ENCODE measurements at places on chromosomes 4 and X.

GRCh38 chr4:32462944-32463343 is 1742.8 kb downstream of the PCDH7 start:
- DNase-seq, result no peak

GRCh38 chr4:3868211-3869173 is 102.3 kb downstream of the ADRA2C start:
- no peak for DNase-seq

GRCh38 chr4:98081936-98082335 is 61.3 kb downstream of the STPG2 start:
- no peak for DNase-seq

GRCh38 chrX:115413246-115413878 is 123.8 kb downstream of the LUZP4 start:
- DNase-seq, result no peak

DNA sequence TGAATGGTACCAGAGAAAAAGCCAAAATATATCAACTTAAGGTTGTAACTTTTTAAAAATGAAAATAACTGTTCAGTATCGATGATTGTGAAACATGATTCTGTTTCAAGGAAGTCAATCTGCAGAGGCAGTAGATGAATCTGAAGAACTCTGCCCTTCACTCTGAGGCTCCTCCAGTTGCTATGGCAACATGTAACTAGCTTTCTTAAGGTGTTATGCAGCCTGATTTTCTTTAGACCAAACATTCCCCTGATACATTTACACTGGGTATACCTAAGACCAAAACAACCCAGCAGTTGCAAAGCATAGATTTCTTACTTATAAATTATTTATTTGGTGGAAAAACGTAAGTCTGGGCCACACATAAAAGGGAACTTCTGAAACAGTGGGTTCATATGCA is 133.6 kb upstream of the RASGEF1B start:
- no peak for DNase-seq

- DNase-seq, result no peak
Measured at GRCh38 chr4:158428242-158428641, 93.4 kb upstream of the RXFP1 start.

DNA sequence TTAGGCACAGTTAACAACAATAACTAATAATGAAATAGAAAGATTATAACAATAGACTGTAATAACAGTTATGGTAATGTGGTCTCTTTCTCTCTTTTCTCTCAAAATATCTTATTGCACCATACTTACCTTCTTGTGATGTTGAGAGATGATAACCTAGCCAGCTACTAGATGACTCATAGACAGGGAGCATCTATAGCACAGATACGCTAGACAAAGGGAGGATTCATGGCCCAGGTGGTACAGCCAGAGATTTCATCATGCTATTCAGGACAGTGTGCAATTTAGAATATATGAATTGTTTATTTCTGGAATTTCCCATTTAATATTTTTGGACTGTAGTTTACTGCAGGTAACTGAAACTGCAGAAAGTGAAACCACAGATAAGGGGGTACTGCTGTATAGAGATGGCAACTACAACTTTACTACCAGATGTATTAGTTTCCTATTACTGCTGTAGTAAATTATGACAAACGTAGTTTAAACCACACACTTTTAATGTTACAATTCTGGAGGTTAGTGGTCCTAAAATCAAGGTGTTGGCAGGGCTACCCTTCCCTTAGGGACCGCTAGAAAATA is 41.8 kb upstream of the MAGED1 start:
- no peak for DNase-seq

DNA sequence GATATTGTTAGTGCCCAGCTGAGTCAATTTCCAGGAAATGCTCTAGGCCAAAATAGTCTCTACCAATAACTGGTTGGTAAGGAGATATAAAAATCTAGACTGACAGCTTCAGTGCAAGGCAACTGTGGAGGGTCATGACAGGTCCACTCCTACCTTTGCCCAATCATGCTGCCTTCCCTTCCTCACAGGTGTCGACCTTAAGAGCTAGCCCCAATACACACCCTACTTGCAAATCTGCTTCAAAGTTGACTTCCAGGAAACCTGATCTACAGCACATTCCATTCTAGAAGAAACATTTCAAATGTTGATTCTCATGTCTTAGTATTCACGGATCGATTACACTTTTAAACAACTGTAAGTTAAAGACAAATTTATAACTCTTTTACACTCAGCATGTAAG is 1455.5 kb downstream of the TECRL start:
- no peak for DNase-seq

- DNase-seq, result no peak
Measured at GRCh38 chrX:80984118-80984517, 174.4 kb upstream of the BRWD3 start.

Data from stimulated activated CD4-positive, alpha-beta T cell treated with anti-CD3 and anti-CD28 coated beads, Interleukin-4, amount 100 ng/mL, for 1 hour (primary cell).